ENCODE measurements at places on chromosomes 11 and 22. TPM values are rescaled to one million over a fixed set of nuclear protein-coding genes. Genes with fewer than 3 reads are reported as not detected.

DNA sequence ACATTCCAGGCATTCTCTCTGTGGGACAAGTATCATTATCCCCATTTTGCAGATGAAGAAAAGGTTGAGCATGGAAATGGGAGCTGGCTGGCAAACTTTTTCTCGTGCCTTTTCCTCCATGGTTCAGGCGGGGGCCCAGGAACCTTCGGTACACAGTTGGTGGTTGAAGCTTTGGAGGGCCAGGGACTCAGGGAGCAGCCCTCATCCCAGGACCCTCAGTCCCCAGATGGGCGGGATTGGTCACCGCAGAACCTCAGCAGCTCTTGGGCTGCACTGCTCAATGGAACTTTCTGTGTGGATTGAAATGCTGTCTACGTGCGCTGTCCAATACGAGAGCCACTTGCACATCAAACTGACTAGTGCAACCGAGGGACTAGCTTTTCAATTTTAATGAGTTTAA lies 61.2 kb downstream of the TSPAN18 start:
- no peak for DNase-seq

DNA sequence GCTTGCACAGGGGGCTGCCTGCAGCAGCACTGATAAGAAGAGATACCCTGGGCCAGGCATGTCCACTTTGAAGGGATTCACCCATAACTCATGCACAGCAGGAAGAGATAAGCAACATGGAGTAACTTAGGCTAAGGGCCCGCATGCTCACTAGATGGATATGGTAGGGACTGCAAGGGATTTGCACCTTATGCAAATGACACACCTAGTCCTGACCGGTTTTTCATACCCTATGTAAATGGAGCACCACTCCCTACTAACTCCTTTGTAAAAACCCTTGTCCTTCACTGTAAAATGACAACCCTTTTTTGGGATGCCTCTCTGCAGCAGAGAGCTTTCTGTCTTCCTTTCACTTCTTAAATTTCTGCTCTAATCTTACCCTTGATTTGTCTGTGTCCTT lies 658.9 kb upstream of the CCDC179 start:
- DNase-seq, result no peak

DNA sequence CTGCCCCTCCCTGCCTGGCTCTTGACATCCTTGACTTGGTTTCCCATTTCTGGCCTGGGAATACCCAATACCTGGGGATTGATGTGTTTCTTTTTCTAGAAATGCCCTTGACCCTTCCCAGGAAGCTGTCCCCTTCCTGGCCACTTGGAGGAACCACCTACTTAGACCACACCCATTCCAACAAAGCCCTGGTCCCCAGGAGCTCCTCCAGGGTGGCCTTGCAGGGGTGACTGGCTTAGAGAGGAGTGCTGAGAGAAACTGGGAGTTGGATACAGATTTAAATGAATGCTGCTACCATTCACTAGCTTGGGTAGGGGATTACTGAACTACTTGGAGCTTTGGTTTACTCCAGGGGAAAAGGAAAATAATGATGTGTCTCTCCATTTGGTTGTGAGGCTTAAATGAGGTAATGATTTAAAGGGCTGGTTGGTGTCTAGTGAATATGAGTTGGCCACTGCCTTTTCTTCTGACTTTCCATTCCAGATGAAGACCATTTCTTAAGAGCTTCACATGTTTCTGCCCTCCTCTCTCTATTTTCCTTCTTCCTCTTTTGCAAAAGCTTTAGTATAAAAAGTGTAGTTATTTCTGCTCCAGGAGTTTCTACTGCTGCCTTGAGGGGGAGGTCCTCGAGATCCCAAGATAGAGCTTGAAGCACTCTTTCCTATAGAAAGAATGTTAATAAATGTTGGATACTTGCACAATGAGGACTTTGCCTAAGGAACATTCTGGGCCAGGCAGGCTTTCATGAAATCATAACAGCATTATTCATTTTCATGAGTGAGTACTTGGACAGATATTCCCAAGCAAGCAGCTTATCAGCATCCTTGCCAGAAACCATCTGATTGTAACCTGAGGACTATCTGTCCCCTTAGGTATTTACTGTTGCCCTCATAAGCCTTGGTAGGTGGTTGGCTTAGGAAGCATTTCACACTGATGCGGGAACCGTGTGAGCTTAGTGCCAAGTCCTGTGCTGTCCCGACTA lies 22.4 kb downstream of the PANX1 start:
- DNase-seq, result no peak

DNA sequence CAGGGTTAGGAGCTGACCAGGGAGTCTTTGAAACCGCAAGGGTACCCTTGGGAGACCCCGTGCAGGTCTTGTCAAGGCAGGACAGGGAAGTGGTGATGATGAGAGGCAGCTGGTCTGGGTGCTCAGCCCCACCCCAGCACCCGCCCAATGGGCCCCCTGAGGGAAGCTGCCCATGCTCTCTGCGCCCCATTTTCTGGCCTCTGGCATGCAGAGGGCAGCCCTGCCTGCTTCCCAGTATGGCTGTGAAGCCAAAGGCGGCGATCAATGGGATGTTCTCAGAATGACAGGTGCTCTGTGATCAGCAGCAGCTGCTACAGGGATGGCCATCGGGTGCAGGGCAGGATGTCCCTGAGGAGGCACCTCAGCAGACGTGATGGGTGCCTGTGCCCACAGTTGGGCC lies 54.7 kb downstream of the CDKN1C start:
- no peak for DNase-seq

DNA sequence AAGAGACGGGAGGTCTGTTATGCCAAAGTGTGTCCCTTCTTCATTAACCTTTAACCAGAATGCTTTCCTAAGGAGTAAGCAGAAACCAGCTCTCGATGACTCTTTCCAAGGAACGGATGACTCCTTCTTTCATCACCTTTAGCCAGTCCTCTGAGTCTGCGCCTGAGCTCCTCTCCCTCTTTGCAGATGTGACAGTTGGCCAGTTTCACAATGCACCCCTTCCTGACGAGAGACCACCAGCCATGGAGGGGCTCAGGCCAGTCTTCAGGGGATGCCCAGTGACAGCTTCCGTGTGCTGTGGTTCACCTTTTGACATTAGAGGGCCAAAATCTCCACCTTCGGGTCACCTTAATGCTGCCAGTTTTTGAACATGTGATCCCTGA lies 826.1 kb downstream of the TBC1D22A start:
- no peak for DNase-seq

GRCh38 chr11:125977333-125977732 lies 31.5 kb downstream of the VSIG10L2 start:
- no peak for DNase-seq

Gene GNG3
- total RNA-seq, result 0.81 TPM

GRCh38 chr22:45518580-45518991 lies 15.9 kb downstream of the FBLN1 start:
- DNase-seq, result no peak

Gene KRTAP5-7
- 0.73 TPM for total RNA-seq

DNA sequence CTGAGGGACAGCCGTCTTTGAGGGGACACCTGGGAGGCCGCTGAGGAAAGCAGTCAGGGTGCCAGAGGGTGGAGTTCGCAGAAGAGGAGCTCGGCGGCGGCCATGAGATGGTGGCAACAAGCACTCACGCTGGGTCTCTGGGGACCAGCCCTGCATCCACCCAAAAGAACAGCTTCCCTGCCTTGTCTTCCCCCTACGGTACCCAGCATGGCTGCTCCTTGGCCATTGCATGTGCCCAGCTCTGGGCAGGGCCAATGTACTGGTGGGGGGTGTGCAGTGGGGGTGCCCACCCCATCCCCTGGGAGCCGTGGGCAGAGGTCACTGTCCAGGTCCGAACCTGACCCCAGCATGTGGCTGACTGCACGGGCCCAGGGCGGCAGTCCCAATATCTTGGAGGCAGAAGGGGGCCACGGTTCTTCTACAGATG lies 42.3 kb downstream of the OSBPL5 start:
- peak; percentile 3 for DNase-seq

Gene FXYD2
- 0.61 TPM for total RNA-seq

Gene PRAME
- total RNA-seq, result not detected

GRCh38 chr11:34830035-34830434 lies 86.1 kb downstream of the APIP start:
- no peak for DNase-seq

GRCh38 chr11:61149624-61150615 lies 11.3 kb downstream of the VPS37C start:
- no peak for DNase-seq

GRCh38 chr11:134654161-134654915 lies 242.3 kb upstream of the B3GAT1 start:
- DNase-seq, result no peak

DNA sequence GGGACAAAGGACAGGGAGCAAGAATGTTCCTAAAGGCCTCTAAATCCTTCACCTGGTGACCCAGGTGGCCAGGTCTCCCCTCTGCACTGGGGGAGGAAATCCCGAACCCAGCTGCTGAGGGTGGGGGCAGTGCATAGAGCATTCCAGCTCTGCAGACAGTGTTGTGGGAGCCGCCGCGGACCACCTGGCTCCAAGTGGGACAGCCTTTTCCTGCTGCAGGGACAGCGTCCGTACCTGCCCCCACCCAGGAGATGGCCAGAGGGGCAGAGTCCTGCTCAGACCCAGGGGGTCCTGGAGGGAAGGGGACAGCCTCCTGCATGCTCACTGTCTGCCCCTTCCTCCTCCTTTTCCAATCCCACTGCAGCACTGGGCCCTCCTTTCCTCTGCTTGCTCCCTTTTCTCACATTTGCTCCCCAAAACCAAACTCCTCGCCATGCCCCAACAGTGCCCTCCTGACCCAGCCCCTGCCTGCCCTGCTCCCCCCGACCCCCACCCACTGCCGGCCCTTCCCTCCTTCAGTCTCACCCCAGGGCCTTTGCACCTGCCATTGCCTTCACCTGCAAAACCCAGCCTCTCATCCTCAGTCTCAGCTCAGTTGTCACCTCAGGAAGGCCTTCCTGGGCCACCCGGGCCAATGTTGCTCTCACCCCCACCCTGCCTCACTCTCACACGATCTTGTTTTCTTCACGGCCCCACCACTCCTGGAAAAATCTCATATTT lies 12.8 kb downstream of the PNPLA5 start:
- DNase-seq, result no peak

DNA sequence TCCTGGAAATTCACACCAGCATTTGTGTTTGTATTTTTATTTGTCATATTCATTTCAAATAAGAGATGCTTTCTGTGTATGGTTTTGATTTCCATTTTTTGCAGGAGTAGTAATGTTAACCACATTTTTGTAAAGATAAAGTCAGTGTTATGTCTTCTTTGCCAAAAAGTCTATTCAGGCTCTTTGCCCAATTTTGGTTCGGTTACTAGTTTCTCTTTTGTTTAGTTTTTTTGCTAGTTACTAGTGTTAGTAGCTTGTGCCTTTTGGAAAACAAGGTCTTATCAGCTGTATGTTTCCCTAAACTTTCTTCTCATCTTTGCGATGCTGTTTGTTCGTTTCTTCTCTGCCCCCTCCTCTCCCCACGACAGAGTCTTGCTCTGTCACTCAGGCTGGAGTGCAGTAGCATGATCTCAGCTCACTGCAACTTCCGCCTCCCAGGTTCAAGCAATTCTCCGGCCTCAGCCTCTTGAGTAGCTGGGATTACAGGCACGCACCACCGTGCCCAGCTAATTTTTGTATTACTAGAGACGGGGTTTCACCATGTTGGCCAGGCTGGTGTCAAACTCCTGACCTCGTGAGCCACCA lies 112.3 kb upstream of the GRK3 start:
- no peak for DNase-seq

DNA sequence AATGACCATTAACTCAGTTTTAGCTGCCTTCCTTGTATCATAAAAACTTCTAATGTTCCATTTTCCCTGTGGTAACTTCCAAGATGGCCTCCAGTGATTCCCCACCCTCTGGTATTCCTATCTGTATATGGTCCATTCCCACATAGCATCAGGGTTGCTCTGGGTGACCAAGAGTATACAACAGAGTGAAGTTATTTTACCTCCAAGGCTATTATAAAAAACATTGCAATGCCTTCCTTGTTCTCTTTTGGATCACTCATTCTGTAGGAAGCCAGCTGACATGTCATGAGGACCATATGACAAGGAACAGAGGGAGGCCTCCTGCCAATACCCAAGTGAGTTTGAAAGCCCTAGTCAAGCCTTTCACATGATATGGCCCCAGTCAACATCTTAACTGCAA lies 30.1 kb downstream of the ZNF280B start:
- DNase-seq, result no peak

Gene FOSL1
- total RNA-seq, result 1.8 TPM

Gene KCNE3
- total RNA-seq, result 18.8 TPM

- peak; percentile 48 for DNase-seq
These were observed 1.0 kb downstream of the ST14 start for GRCh38 chr11:130160498-130161155.

DNA sequence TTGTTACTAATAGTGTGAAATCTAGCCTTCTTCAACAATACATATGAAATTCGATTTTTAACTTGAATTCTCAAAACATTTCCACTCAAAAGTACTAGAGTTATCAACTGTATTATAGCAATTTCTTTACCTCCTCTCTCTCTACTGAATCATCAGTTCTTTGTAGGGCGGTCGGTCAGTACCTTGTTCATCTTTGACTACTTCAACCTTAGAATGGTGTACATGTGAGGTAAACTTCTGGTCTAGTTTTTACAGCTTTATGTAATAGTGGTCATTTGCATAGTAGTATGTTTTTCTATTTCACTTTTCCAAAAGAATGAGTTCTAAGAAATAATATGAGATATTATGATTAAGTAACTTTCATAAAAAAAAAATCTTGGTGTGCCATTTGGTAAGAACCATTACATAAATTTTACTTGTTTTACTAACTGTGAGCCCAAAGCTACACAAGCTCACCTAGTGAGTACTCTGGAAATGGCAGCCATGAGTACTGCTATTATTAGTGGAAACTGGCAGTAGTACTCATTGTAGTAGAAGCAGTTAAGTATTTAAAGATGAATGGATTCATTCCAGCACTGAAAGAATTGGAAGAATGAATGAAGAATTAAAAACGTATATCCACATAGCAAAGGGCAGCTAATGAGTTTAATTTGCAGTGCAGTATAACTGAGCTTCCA lies 30.1 kb downstream of the SESN3 start:
- DNase-seq, result no peak

Gene HOATZ
- not detected for total RNA-seq

Gene FGF19
- not detected for total RNA-seq

DNA sequence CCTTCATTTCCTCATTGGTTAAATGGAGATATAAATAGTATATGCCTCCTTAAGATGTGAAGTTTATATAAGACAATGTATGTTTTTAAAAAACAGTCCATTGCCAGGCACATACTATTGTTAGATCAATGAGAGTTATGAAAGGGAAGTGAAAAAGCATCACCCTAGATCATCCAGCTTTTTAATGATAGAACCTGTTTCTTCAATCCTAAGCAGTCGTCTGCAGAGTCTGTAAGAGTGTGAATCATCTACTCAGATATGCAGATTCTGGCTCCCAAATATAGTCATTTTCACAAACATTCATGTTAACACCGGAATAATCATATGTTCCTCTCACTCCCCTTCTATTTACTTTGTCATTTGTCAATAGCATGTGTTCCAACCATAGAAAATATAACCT lies 65.3 kb upstream of the SLN start:
- no peak for DNase-seq

DNA sequence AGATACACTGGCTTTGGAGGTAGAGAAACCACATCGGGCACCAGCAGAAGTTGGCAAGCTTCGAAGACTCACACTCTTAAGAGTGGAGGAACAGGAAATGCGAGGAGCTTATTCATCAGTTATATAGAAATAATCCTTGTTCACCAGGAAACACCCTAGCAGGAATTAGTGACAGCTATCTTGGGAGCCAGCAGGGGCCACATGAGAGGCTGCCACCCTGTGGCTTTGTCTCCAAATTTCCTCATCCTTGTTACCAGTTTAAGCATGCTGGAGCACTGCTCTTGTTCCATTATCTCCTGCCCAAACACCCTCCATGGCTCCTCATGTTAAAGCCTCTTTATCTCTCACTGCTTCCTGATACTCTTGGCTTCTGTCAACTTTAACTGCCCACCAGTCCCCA lies 131.0 kb downstream of the PLEKHA7 start:
- peak; percentile 31 for DNase-seq

- no peak for DNase-seq
These were observed 6.1 kb downstream of the MICAL2 start for GRCh38 chr11:12116425-12117032.

Gene C11orf86
- total RNA-seq, result 82.9 TPM
